ENCODE measurements at places on chromosomes 3 and 15.

GRCh38 chr3:109081746-109082510, 36.0 kb downstream of the MORC1 start:
- DNase-seq: peak; percentile 37

GRCh38 chr3:73380735-73381532, 243.8 kb downstream of the PDZRN3 start:
- DNase-seq: no peak

DNA sequence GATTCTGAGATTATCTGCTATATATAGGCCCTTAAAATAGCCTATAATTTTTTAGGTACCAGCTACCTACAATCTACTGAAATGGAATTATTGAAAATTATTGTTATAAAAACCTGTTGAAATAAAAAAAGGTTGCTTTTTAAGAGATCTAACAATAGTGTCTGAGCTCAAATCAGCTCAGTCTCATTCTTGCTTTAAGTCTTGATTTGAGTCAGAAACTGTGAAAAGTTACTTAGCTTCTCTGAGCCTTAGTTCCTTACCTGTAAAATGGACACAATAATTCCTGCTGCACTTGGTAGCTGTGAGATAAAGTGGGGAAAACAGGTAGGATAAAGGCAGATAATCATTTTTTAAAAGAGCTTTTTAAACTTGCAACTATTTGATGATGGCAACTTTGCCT, 118.8 kb upstream of the UBE2E2 start:
- DNase-seq: no peak

DNA sequence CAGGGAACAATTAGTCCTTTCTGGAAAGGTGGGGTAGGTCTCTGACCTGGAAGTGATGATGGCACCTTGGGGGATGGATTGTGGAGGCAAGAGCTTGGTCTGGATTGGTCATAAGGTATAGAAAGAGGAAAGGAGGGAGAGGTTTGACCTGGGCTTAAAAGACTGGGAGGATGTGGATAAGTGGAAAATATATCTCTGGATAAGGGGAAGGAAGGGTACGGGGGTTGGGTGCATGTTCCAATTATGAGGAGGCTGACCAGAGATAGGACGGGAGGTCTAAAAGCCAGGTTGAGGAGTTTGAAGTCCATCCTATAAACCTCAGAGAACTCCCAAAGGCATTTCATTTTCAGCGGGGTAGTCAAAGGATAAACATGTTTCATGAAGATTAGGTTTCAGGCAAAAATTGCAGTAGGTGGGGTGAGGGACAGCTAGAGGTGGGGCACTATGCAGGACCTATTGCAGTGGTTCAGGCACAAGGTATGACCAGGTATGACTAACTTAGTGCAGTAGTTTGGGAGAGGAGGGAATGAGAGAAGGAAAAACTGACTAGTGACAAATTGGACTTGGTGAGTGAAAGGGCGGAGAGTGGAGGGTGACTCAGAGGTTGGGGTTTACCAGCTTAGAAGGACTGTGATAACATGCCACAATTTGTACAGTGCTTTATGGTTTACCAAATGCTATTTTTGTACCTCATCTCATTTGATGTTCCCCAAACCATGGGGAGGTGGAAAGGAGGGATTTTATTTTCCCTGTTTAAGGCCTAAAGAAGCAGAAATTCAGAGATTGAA, 10.7 kb downstream of the PDE8A start:
- DNase-seq: no peak

GRCh38 chr15:61157933-61158332, 71.2 kb downstream of the RORA start:
- no peak for DNase-seq

- no peak for DNase-seq
Observed at GRCh38 chr3:36911990-36912804, 32.7 kb downstream of the TRANK1 start.
